ENCODE measurements at places on chromosomes 16 and 17. TPM values are rescaled to one million over a fixed set of nuclear protein-coding genes. Genes with fewer than 3 reads are reported as not detected.

Gene SOST
- 0.14 TPM for total RNA-seq

Gene CFAP119
- total RNA-seq, result 0.69 TPM

DNA sequence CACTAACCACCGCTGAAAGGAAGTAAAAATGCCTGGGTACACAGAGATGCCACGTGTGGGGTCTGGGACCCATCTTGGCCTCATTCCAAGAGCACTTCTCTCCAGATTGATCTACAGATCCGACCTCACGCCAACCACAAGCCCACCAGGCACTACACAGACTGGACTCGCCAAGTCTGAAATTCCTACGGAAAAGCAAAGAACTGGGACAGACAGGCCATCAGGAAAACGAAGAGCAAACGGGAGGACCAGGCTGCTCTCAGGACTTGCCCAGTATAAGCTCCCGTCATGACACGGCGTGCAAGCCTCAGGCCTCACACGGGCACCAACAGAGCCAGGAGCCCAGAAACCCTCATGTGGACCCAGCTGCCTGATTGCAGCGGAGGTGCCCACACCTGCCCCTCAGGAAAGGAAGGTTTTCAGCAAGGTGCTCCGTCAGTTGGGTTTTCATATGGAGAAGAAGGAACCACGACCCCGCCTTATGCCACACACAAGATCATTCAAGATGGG, 20.1 kb upstream of the C16orf95 start:
- no peaks in the 10 kb centered on the region for H3K27me3 ChIP-seq
- DNase-seq, result no peak
- no peaks in the 10 kb centered on the region for H3K4me1 ChIP-seq
- no peak overlapping the region for H3K4me3 ChIP-seq

Gene CD300LB
- total RNA-seq, result not detected

- no peak overlapping the region for H3K27ac ChIP-seq
- H3K4me1 ChIP-seq, result peaks cover 23% of the 10 kb centered on the region
- H3K4me3 ChIP-seq, result no peak overlapping the region
- peak; percentile 6 for DNase-seq
- H3K36me3 ChIP-seq, result peaks cover 2% of the 10 kb centered on the region
These were observed 80.5 kb downstream of the TBC1D16 start for GRCh38 chr17:79955167-79955549.

DNA sequence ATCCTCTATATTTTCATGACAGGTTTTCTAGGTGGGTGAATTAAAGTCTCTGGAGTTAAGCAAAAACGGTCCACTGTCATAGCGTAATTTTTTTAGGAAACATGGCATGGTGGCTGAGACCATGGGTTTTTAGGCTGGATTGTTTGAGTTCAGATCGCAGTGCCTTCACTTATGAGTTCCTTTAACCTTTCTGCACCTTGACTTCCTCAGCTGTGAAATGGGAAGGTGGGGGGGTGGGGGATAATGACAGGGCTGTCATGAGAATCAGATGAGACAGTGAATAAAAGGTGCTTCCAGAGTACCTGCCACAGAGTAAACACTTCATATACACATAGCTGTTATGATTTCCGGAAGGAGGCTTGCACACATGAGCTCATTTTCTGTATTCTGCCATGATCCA, 11.8 kb downstream of the PRCD start:
- H3K27me3 ChIP-seq, result no peaks in the 10 kb centered on the region
- no peaks in the 10 kb centered on the region for H3K36me3 ChIP-seq
- no peak overlapping the region for H3K4me3 ChIP-seq
- no peak overlapping the region for H3K27ac ChIP-seq
- H3K4me1 ChIP-seq, result peaks cover 46% of the 10 kb centered on the region

DNA sequence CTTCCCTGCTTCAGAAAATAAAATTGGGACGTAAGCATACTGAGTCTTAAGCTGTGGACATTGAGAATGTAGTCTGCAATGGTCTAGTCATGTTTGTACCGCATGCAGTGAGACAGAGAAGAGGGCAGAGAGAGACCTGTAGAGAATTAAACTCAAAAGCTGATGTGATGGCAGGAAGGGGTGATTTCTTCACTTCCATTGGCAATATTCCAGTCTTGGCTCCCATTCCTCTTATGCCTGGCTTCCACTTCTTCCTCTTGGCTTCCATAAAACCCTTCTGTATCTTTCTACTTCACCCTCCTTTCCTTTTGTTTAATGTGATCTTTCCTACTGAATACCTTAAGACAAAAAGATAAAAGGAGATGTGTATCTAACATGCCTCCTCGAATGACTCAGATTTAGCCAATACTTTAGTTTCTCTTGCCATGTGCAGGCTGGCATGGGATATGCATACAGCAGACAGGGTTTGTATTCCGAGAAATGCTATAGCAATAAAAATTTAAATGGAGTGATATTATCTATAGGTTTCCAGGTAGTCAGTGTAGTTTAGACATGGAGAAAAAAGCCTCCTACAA, 423.1 kb upstream of the DYNLRB2 start:
- no peak overlapping the region for H3K4me3 ChIP-seq
- H3K36me3 ChIP-seq, result no peaks in the 10 kb centered on the region
- peaks cover 17% of the 10 kb centered on the region for H3K27me3 ChIP-seq
- no peak for DNase-seq
- peaks cover 11% of the 10 kb centered on the region for H3K4me1 ChIP-seq
- no peak overlapping the region for H3K27ac ChIP-seq

DNA sequence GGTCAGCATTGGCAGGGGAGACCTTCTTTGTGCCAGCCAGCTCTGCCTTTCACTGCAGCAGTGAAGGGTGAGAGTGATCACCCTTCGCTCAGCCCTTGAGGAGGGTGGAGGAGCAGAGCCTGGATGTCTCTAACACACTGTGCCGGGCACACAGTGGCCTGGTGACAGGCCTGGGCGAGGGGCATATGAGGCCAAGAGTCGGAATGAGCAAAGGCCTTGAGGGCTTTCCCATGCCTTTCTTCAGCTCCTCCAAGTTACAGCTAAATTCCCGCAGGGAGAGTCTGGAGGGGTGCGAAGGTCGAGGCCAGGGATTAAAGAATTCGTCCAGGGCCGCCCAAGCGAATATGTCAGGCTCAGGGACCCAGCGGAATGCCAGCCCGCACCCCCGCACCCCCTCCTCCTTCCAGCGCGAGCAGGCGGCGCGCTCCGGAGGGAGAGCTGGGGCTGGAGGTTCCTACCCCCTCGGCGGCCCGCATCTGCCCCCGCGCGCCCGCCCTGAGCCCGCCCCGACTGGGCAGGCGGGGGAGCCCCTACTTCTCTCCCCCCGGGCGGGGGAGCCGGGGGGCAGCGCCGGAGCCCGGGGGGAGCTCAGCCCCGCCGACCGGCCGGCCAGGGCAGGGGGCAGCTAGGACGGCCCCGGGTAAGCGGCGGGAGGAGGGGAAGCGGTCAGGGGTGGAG, at the start of gene RASL10B:
Gene RASL10B (plus strand): TSS at position 401 of the 678 bp plus-strand sequence. CDS start 3,546 bp downstream, outside the sequence.
- DNase-seq, result peak; percentile 60
- no peaks in the 10 kb centered on the region for H3K36me3 ChIP-seq
- peak within 1 kb of the TSS; percentile 77 for H3K4me3 ChIP-seq
- H3K27ac ChIP-seq, result peak within 1 kb of the TSS; percentile 35
- no peaks in the 10 kb centered on the region for H3K27me3 ChIP-seq
- peaks cover 32% of the 10 kb centered on the region for H3K4me1 ChIP-seq
